ENCODE measurements at places on chromosomes 16 and 17.

- DNase-seq, result no peak
Observed at GRCh38 chr17:72576289-72576759, 455.5 kb downstream of the SOX9 start.

- no peak for DNase-seq
Observed at GRCh38 chr16:2865651-2866050, 7.7 kb upstream of the PRSS22 start.

DNA sequence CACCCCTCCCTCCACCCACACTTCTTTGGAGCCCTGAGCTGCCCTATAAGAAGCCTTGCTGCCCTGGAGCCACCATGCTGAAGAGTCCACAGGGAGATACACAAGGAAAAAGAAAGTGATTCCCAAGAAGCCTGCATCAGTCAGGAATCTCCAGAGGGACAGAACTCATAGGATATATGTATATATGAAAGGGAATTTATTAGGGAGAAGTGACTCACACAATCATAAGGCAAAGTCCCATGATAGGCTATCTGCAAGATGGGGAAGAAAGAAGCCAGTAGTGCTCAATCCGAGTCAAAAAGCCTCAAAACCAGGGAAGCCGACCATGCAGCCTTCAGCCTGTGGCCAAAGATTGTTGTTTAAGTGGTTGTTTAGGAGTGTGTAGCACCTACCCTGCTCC is 87.9 kb downstream of the TMEM114 start:
- no peak for DNase-seq

- peak; percentile 52 for DNase-seq
Observed at GRCh38 chr16:11254913-11255736, 879 bp downstream of the SOCS1 start.

DNA sequence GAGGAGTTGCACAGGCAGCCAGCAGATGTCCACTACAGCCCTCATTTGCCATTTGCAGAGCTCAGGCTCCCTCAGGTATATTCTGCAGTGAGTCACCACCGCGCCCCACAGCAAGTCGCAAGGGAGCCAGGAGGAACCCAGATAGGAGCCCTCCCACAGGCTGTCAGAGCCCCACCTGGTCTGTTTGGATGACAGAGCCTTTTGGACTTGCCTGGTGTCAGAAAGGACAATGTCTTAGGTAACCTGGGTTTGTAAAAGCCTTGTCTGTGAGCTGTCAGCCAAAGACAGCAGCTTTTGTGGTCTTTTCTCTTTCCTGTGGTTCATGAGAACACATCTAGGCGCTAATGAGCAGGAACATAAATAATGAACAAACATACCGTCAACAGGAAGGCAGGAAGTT is 70.9 kb downstream of the GNAO1 start:
- DNase-seq, result no peak

DNA sequence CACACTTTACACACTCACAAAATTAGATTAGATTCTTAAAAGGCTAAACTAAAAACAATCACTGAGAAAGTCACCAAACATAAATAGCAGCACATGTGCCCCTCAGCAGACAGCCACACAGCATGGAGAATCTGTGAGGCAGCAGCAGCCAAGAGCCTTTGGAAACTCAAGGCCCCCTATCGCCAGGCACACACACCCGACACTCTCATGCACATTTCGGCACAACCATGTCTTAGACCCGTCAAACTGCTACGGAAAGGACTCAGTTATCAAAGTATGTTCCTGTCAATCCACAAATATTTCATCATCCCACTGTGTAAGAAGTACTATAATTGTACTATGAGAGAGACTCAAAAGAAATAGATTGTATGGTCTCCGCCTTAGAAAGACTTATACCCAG is 20.9 kb downstream of the UBE2O start:
- DNase-seq, result no peak

DNA sequence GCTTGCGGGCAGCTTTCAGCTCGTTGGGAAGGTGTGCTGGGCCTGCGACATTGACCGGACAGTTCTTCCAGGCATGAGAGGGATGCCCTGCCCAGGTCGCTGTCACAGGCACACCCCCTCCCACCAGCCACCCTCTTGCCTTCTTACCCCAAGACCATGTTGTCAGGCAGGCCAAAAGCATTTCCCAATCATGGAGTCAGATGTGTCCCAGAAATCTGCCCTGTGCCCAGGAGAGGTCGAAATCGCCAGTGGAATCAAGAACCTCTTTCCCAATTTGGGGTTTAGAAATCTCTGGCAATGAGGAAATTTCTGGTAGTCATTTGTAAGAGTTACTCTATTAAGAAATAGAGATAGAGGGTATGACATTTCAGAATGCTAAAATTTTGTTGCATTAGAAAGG is 177.1 kb downstream of the RAB11FIP4 start:
- DNase-seq, result no peak

DNA sequence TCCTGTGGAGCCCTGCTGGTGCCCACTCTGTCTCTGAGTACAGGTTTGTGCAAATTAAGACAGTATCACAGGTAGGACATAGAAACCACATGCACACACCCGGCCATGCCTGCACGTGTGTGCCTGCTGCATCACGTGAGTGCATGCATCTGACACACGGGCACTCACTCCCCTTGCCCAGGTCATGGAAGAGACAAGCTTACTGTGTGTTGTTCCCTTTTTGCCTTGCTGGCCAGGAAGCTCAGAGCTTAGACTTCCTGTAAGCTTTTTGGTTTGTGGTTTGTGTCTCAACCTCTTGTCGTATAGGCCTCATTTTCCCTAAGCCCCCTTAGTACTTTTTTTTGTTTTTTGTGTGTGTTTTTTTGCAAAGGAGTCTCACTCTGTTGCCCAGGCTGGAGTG is 25.0 kb downstream of the ZNF469 start:
- DNase-seq, result no peak

GRCh38 chr17:74485022-74485743 is 18.7 kb downstream of the CD300A start:
- no peak for DNase-seq

DNA sequence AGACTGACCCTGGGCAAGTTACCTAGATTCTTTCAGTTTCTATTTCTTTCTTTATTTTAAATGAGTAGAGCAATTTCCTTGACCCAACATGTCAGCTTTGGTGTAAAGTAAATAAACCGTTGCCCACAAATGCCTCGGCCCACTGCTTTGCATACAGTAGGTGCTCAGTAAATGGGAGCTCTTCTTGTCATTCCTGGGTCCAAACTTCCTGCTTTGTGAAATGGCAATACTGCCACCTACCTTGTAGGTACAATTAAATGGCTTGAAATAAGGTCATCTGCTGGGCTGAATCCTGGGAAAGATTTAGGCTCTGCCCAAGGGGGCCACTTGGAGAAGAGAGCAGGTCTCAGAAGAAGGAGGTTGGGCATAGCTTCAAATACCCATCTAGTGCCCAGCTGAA is 253.0 kb downstream of the HS3ST3B1 start:
- no peak for DNase-seq

DNA sequence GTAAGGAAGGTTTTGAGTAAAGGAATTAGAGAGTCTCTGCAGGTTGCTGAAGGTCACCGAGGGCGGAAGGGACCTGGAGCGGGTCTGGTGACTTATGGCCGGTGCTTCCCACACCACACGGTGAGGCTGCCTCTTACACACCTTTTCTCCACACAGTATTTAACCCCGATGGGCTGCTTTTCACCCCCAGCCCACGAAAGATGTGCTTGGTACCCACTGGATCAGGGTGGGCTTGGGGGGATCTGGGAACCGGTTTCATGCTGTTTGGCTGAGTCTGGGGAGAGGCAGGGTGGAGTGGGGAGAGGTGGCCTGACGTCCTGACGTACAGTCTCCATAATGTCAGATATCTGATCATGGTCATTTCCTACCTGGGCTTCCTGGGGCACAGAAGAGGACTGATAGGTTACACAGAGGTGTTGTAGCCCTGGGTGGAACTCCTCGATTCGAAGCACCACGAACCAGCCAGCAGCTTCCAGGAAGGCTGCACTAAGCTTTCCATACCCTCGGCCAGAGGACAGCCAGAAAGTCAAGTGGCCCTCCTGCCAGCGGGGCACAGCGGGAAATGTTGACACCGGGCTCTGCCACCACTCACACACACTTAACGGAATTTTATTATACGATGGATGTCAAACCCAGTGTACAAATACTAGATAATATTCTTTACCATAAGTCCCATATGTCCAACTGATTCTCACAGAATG is 34.0 kb downstream of the OR1D5 start:
- DNase-seq, result no peak

- no peak for DNase-seq
Observed at GRCh38 chr17:42571435-42572225, 4.7 kb downstream of the MLX start.

DNA sequence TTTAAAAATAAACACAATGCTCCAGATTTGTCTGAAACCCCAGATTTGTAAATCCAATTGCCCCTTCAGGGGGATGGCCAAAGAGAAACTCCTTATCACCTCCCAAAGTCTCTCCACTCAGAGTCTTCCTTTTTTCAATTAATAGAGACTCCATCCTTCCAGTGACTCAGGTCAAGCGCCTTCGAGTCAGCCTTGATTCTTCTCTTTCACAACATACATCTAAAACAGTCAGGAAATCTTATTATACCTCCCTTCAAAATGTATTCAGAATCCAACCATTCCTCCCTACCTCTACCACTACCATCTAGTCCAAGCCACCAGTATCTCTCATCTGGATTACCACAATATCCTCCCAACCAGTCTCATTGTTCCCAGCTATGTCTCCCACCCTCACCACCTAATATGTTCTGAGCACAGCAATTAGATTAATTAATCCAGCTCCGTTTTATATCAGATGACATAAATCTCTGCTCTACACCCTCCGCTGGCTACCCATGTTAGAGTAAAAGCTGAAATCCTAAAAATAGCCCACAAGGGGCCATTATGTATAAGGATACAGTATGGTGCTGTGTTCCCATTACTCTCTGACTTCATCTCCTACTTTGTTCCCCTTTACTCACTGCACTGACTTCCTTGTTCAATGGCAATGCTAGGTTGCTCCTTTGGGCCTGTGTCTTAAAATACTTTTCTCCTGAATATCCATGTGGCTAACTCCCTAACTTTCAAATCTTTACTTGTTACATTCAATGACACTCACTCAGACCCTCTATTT is 11.8 kb downstream of the SIAH1 start:
- no peak for DNase-seq

- no peak for DNase-seq
Observed at GRCh38 chr17:14331982-14332298, 31.1 kb downstream of the HS3ST3B1 start.

DNA sequence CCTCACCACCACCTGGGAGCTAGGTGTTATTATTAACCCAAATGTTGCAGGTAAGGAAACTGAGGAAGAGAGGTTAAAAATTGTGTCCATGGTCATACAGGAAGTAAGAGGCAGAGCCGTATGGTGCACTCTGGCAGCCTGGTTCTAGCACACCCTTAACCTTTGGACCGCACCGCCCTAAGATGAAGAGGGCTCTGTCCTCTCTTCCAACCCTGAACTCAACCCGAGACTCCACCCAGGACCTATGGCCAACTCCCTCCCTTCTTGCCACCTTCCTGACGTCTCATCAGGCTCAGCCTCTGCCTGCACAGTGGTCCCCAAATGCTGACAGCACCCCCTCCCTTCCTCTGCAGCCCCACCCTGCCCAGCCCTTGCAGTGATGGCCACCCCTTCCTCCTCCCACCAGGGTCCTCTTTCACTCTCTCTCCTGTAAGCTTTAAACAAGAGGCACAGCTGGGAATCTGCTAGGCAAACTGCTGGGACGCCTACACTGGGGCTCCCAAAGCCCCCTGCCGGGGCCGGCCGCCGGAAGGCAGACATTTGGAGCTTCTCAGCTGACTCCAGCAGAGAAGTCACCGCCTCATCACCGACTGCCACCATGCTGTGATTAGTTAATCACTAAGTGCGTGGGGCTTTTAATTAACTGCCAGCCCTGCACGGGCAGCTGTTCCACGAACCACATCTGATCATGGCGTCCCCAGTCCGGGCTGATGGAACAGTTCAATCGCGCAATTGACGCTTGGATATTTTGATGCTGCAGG is 16.7 kb upstream of the C16orf78 start:
- DNase-seq, result no peak

GRCh38 chr16:61590577-61590976 is 445.7 kb downstream of the CDH8 start:
- no peak for DNase-seq

DNA sequence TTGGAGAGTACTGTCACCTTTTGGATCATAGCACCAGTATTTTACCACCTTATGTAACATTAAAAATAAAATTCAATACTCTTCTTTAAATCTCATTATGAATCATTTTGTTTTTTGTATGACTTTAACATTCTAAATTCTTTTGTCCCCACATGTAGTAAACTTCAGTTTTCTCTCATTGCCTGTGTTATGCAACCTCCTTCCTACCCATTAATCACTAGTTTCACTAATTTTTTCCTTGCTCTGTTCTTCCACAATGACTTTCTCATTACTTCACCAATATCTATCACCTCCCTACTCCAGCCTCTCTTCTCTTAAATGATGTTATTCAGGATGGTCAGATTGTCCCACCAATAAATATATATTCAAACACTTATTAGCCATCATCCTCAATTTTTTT is 68.7 kb downstream of the TTC19 start:
- DNase-seq, result peak; percentile 12

GRCh38 chr16:35732046-35732810 is 2272.8 kb downstream of the TP53TG3F start:
- no peak for DNase-seq

DNA sequence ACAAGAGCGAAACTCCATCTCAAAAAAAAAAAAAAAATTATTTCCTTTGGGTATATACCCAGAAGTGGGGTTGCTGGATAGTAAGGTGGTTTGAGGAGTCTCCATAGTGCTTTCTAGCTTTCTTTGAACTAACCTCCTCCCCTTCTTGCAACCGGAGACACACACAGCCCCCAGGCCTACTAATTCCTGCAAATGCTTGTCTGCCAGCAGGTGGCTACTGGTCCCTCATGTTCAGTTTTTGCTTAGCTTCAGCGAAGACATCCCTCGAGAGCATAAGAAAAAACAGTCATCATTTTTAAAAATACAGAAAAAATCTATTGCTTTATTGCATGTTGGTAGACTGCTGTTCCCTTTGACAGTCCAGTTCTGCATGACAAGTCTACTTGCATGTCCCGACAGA is 439.0 kb downstream of the UTP18 start:
- DNase-seq, result no peak

- DNase-seq, result no peak
Observed at GRCh38 chr16:4381935-4382794, 10.5 kb downstream of the VASN start.

- DNase-seq, result no peak
Observed at GRCh38 chr17:58210922-58211321, 8.1 kb downstream of the MKS1 start.

All from fibroblast of pulmonary artery (primary cell).